Activated CD4-positive, alpha-beta memory T cell treated with anti-CD3 and anti-CD28 coated beads for 36 hours (primary cell): ENCODE measurements at places on chromosomes 2 and 18.

DNA sequence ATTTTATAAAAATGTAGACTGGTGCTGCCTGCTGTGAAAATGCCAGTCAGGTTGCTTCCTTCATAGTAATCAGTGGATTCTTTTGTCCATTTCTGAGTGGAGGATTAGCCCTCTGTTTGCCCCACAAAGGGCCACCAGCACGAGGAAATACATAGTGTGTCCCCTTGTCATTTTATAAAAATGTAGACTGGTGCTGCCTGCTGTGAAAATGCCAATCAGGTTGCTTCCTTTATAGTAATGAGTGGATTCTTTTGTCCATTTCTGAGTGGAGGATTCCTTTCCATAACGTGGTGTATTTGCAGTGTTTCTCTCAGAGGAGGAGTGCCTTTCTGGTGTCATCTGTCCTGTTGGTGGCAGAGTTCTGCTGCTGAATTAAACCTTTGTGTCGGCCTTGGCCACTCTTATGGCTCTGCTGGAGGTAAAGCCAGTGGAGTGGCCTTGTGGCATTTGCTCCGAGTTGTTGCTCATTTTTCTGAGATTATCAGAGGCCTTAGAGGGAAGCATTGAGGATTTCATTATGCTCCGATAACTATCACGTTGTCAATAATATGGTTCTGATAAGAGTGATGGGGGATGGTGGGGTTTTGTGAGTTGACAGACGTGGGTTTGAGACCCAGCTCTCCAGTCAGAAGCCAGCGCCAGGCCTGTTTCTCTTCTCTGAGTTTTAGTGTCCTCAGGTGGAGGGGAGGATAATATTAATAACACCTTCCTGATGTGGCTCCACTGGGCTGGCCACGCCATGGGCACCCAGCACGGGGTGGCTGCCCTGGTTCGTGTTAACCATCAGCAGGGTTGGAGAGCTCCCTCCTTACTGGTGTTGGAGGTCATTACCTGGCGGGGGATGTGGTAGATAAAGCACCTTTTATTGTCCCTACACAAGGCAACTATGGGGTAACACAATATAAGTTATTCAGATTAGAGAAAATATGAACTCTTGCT is 96.6 kb downstream of the NEDD4L start:
- H3K36me3 ChIP-seq: no peaks in the 10 kb centered on the region
- peaks cover 3% of the 10 kb centered on the region for H3K4me1 ChIP-seq
- no peak for DNase-seq
- no peak overlapping the region for H3K4me3 ChIP-seq

DNA sequence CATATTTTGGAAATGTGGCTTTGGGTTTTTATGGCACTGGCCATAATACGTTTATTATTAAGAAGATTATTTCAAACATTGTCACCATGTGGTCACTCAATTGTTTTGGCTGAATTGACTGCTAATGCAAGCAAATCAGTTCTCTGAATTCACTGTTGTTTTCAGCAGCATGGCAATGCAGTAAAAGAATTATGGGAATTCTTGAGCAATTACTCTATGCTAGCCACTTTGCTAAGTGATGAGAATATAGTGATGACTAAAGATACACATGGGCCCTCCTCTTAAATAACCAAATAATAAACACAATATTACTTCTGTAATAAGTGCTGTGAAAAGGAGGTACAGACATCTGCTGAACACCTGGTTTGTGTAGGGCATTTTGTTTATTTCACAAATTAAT is 58.0 kb upstream of the FANCL start:
- no peak overlapping the region for H3K27ac ChIP-seq
- DNase-seq: no peak
- no peak overlapping the region for H3K4me3 ChIP-seq
- no peaks in the 10 kb centered on the region for H3K36me3 ChIP-seq
- no peaks in the 10 kb centered on the region for H3K4me1 ChIP-seq

DNA sequence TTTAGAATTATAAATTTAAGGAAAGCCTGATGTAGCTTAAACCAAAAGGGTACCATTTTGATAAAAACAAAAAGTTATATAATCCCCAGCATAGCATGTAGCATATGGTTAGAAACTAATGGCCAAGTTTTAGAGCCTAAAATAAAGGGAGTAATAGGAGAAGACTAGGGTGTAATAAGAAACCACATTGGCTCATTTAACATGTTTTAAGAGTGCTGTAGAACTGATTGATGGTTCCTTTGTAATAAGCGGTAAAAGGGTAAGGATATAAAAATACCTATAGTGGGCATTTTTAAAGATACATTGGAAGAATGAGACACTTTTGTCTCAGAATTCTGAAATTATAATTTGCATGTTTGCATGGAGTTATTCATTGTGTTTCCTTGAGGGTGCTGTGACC is 1.9 kb downstream of the PSMA8 start:
- no peak overlapping the region for H3K4me3 ChIP-seq
- DNase-seq: no peak
- H3K27ac ChIP-seq: no peak overlapping the region
- no peaks in the 10 kb centered on the region for H3K27me3 ChIP-seq
- H3K4me1 ChIP-seq: no peaks in the 10 kb centered on the region

GRCh38 chr2:155574941-155575340 is 757.6 kb downstream of the NR4A2 start:
- H3K4me1 ChIP-seq: no peaks in the 10 kb centered on the region
- DNase-seq: no peak
- H3K36me3 ChIP-seq: no peaks in the 10 kb centered on the region
- H3K27ac ChIP-seq: no peak overlapping the region
- no peak overlapping the region for H3K4me3 ChIP-seq

GRCh38 chr2:101967826-101968513 is 23.8 kb upstream of the IL1R2 start:
- DNase-seq: no peak
- H3K4me3 ChIP-seq: no peak overlapping the region
- no peak overlapping the region for H3K27ac ChIP-seq
- H3K27me3 ChIP-seq: no peaks in the 10 kb centered on the region

- peaks cover 23% of the 10 kb centered on the region for H3K4me1 ChIP-seq
- peaks cover 75% of the 10 kb centered on the region for H3K27me3 ChIP-seq
- no peak overlapping the region for H3K27ac ChIP-seq
- no peak overlapping the region for H3K4me3 ChIP-seq
- no peak for DNase-seq
Measured at GRCh38 chr2:45000341-45000901, 8.8 kb downstream of the SIX2 start.

DNA sequence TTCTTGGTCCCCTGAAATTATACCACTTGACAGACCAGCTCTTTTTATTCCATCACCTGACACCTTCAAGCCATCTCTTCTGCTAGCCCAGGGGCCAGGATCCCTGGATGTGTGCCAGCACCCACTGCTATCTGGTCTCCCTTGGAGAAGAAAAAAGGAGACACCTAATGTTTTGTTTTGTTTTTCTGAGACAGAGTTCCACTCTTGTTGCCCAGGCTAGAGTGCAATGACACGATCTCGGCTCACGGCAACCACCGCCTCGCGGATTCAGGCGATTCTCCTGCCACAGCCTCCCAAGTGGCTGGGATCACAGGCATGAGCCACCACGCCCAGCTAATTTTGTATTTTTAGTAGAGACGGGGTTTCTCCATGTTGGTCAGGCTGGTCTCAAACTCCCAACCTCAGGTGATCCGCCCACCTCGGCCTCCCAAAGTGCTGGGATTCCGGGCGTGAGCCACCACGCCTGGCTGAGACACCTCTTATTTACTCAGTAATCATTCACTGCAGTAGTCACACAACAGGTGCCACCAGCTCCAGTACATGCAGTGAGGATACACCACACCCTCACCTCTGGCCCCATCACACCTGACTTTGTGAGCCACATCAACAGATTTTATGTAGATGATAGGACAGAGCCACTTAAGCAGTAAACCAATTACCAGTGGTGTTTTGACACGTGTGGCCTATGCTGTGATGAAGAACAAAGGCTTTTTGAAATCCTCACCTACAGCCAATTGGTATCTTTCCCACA is 42.8 kb upstream of the PCBP1 start:
- H3K27ac ChIP-seq: peak overlapping the region; percentile 56
- peaks cover 38% of the 10 kb centered on the region for H3K4me1 ChIP-seq
- peaks cover 16% of the 10 kb centered on the region for H3K36me3 ChIP-seq
- no peak for DNase-seq

- no peaks in the 10 kb centered on the region for H3K36me3 ChIP-seq
- H3K4me3 ChIP-seq: no peak overlapping the region
- no peak for DNase-seq
- H3K27me3 ChIP-seq: no peaks in the 10 kb centered on the region
Measured at GRCh38 chr18:78528411-78529258, 451.0 kb upstream of the SALL3 start.

DNA sequence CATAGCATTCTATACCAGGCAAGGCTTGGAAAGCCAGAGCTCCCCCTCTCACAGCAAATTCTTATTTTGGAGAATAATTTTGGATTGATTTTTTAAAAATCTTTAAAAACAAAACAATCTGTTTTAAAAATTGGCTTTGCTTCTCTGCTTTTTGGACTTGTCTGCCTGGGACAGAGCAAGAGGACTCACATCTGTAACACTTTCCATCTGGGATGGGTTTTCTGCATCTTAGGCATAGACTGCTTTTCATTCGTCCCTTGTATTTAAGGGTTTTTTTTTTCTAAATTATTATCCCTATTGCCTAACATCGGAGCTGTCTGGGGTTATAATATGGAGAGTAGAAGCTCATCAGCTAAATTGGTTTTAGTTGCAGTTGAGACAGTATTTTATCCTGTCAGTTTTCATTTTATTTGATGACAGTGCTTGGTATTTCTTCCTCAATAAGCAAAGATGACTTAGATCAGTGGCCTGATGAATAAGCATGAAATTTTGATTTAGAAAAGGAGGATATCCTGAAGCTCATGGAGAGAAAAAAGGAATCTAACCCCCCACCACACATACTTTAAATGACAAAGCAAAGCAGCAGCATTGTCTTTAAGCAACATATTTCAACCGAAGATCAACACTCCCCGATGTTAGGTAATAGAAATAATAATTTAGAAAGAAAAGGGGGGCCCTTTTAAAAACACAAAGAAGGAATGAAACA is 2.3 kb upstream of the FZD7 start:
- no peak overlapping the region for H3K4me3 ChIP-seq
- H3K36me3 ChIP-seq: no peaks in the 10 kb centered on the region
- peaks cover 11% of the 10 kb centered on the region for H3K4me1 ChIP-seq
- H3K27ac ChIP-seq: no peak overlapping the region
- DNase-seq: no peak
- H3K27me3 ChIP-seq: peaks cover 16% of the 10 kb centered on the region

DNA sequence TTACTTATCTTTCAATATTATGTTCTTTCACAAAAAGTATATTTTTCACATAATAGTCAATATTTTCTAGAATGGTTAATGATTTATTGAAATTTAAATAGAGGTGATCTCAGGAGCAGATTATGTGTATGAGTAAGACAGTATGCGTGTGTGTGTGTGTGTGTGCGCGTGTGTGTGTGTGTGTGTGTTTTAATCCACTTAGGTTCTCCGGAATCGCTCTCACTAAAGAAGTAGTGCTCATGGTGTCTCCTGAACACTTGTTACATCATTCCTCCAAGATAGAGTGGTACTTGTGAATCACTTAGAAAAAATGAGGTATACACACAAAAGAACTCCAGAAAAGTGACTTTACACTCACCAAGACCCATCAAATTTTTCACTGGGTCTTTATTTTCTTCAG is 91.0 kb upstream of the KCNH7 start:
- H3K4me1 ChIP-seq: no peaks in the 10 kb centered on the region
- H3K36me3 ChIP-seq: no peaks in the 10 kb centered on the region
- no peaks in the 10 kb centered on the region for H3K27me3 ChIP-seq
- DNase-seq: no peak
- H3K27ac ChIP-seq: no peak overlapping the region

DNA sequence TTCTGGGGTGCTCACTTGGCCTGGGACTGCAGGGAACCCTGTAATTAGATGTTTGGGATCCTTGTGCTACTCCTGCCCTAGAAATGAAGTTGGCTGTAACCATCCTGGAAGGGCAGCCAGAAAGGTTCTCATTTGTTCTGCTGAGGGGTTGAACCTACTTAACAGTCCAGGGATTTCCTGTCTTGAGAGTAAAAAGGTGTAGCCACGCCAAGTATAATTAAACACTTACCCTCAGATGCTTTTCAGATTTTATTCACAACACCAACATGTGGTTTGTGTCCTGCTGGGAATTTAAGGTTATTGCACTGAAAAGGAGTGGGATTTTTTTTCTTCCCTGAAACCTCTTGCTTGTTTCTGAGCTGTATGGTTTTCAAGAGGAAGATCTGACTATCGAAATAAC is 222.4 kb upstream of the APCDD1 start:
- no peak overlapping the region for H3K27ac ChIP-seq
- H3K4me3 ChIP-seq: no peak overlapping the region
- H3K27me3 ChIP-seq: no peaks in the 10 kb centered on the region
- no peak for DNase-seq
- H3K4me1 ChIP-seq: no peaks in the 10 kb centered on the region

- H3K4me1 ChIP-seq: peaks cover 5% of the 10 kb centered on the region
- no peak overlapping the region for H3K27ac ChIP-seq
Measured at GRCh38 chr18:32301976-32302743, 112.3 kb downstream of the MEP1B start.

DNA sequence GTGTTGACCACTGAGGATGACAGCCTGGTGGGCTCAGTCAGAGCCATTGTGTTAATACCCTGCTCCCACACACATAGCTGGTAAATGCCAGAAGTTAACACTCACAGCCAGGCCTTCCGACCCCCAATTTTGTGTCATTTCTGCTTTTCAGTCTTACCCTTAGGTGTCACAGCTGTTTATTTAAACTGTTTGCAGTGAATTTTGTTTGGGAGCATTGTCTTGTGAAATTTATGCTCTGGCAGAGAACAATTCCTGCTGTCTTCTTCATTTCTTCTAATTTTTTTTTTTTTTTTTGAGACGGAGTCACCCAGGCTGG is 8.2 kb downstream of the LPIN1 start:
- peak overlapping the region; percentile 97 for H3K27ac ChIP-seq
- H3K36me3 ChIP-seq: peaks cover 8% of the 10 kb centered on the region

DNA sequence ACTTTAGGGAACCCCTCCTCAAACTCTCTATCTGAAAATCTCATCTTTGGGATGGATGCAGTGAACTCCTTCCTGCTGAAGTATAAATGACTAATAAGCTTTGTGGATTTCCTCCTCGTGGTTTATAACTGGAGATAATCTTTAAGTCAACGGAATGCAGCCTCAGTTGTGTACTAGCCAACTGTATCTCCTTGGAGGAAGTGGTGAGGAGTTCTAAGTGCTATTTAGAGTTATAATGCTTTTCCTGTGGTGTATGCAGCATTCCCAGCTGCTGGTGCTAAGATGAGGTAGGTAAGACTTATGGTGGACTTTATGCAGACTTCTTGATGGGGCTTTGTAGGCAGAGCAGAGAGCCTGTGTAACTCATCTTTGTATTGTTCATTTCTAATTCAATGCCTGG is 90.9 kb downstream of the LYPD6B start:
- H3K36me3 ChIP-seq: no peaks in the 10 kb centered on the region
- H3K4me1 ChIP-seq: no peaks in the 10 kb centered on the region
- no peak overlapping the region for H3K27ac ChIP-seq
- DNase-seq: no peak

DNA sequence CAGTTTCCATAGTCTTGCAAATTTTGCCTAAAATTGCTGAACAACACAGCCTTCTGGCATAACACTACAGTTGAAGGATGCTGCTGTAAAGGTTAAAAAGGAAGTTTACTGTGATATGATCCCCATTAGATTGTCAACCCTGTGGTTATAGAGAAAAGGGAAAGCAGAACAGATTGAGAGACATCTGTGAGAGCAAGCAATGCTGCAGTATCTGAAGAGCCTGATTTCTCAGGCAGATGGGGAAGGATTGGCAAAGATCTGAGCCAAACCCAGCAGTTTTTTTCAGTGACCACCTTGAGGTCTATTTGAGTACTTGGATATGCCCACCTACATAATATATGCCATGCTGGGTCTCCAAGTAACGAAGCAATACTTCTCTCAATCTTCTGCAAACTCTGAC is 8.5 kb upstream of the ST8SIA3 start:
- H3K27me3 ChIP-seq: peaks cover 6% of the 10 kb centered on the region
- no peak for DNase-seq
- H3K36me3 ChIP-seq: no peaks in the 10 kb centered on the region
- no peak overlapping the region for H3K4me3 ChIP-seq
